ENCODE measurements at places on chromosomes 12 and 14.

DNA sequence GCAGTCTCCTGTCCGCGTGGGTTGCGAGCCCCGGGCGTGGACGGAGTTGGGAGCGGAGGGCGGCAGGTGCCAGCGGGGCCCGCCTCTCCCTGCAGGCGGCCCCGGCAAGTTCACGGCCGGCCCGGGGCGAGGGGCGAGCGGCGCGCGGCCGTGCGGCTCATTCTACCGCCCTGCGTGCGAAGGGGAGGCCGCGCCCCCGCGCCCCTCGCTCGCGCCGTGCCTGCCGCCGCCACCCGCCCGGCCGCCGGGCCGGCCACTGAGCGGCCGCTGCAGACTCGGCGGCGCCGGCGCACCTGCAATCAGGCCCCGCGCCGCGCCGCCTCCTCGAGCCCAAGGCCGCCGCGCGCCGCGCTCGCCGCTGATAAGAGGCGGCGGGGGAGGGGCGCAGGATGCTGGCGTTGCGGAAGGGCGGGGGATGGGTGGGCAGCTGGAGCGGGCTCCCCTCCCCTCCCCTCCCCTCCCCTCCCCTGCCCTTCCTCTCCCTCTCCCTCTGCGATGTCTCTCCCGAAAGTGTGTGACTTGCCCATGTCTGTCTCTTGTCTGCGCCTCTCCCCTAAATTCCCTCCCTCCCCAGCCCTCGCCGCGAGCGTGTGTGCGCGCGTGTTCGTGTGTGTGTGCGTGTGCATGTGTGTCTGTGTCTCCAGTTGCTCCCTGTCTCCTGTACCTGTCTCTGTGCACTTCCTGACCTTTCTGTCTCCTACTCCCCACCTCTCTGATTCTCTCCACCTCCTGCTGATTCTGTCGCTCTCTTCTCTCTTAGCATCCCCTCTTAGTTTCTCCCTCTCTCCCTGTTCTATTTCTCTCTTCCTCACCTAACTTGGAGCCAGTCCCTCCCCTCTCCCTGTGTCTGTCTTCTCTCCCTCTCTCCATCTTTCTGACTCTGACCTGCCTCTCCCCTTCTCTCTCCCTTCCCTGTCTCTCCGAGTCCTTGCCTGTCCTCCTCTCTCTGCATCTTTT is 768.1 kb upstream of the TBX3 start:
- no peak for DNase-seq

GRCh38 chr12:6345319-6346091 is 3.6 kb upstream of the TNFRSF1A start:
- DNase-seq, result no peak

DNA sequence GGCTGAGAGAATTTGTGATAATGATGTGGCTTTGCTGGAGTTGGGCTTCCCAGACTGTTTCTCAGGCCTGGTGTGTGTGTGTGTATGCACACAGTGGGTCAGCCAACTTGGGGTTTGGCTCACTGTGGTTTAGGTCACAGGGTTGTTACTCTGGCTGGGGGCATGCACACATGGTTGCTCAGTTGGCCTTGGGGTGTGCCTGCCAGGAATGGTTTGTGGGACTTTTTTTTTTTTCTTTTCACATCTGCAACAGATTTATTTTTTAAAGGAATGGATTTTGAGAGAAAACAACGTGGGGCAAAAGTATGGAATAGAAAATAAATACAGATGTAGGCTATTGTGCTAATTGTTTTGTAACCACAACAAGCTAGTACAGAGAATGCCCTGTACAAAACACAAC is 25.0 kb upstream of the GTF2A1 start:
- DNase-seq, result no peak

GRCh38 chr12:101414533-101415119 is 7.1 kb upstream of the ARL1 start:
- DNase-seq, result peak; percentile 11

DNA sequence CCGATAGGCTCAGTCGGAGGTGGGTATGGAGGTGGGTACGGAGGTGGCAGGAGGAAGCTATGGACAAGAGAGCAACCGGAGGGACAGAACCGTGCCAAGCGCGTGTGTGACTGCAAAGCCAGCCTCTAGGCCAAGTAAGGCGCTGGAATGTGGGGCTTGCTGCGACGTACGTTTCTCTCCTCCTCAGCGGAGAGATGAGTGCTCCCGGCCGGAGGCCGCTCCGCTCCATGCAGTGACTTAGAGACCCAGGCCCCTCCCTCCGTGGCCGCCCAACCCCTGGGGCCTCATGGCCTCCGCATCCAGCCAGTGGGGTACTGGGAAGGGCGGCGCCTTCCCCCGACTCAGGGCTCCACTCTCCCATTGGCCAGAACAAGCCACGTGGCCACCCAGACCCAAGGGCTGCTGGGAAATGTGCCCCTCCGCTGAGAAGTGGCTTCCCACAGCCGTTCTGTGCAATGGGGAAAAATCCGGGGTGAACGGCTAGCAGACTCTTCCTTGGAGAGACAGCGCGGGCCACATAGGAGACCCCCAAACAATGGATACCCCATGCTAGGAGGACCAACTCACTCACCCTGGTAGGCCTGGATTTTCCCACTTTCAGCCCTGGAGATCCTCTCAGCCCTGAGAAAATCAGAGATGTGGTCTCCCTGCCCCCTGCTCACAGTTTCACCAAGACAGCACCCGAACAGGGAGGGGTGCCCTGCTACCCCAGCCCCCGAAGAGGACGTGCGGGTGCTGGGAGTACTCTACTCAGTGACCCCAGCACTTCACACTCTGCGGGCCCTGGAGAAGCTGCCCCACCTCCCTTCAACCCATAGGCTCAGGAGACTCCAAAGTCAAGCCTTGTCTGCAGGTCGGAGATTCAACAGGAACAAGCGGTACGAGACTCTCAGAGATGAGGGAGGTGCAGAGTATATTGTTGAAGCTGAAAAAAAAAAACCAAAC is 66.7 kb downstream of the RIMBP2 start:
- DNase-seq, result no peak

DNA sequence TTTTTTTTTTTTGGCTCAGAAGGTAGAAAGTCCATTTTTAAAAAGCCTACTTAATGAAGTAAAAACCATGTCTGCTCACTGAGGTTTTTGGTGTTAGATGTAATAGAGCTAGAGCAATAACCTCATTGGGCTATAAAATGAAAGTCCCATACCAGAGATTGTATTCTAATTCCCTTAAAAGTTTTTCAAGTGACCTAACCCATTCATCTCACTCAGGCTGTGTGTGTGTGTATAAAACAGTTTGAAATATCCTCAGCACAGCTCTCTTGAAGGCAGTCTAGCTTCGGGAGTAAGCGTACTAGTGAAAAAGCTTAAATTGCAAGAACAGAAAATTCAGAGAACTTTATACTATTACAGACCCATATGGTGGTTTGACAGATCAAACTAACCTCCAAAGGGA is 313.8 kb downstream of the CEP128 start:
- DNase-seq, result no peak

GRCh38 chr12:704516-705242 is 41.4 kb upstream of the NINJ2 start:
- DNase-seq, result peak; percentile 55

DNA sequence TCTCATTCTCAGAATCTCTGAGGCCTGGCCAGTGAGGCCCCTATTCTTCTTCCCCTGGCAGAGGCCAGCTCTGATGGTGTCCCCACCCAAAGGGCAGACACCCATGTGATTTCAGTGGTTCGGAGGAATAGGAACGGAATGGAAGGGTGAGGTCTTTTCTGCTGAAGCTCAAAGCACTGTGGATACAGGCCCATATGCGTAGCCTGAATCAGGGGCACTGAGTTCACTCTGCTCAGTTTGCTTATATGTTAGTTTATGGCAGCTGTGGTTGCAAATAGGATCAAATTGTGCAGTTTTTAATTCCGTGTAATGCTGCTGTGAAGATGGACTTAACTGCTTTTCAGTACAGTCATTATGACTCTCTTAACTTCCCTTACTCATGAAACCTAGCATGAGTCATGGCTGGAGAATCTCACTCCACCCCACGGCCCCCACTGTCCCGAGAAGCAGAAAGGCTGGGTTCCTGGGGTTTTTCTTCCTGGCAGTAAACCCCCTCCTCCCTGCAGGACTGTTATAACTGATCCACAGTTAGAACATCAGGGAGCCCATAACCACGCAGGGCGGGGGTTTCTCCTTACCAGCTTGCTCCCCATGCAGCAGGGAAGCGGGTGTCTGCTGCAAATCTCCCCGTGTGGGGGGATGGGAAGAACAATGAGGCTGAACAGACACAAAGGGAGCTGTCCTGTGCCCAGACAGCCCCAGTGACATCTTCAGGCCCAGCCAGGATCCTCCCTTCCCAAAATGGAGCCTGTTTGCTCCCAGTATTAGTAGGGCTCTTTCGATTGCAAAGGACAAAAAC is 122.7 kb downstream of the SLC38A6 start:
- DNase-seq, result peak; percentile 26

DNA sequence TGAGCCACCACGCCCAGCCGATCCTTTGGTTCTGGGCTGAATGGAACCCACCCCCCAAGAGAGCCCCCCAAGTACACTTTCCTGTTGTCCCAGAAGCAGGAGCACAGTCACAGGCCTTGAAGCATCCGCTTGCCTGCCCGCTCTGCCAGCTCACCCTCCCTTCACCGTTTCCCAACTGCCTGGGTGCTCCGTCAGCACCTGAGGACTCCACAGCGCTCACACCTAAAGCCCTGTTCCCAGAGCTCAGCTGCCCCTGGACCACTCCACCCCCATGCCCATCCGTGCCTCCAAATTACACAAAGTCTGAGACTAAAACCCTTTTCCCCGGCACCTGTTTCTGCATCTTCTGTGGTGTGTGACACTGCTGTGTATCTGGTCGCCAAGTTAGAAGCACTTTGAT is 44.3 kb upstream of the TRAF3 start:
- DNase-seq, result no peak

- no peak for DNase-seq
Measured at GRCh38 chr14:65169351-65169750, 67.0 kb upstream of the MAX start.

DNA sequence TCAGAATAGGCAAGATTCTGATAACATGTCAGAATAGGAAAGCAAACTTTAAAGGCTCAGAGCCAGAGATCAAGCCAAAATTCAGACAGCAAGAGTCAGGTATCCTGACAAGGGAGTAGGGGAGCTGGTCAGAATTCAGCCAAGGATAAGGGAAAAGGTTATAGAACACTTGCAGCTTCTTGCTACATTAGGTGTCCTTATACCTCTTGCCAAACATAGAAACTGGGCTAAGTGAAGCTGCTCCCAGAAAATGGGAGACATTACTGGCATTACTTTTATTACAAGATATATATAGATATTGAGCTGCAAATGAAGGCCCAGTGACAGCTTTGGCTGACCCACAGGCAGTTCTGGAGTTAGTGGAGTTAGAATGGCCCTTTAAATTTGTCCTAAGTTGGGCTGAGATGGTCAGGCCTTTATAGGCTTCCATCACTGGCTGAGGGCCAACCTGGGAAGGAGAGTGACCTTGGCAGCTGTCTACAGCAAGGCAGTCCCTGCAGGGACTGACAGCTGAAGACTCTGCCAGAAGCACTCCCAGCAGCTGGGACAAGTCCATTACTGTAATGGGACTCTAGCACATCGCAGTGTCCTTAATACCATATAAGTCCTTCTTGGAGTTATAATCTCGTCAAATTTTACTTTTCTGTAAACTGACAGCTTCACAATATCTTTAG is 83.0 kb downstream of the LRRC9 start:
- DNase-seq, result peak; percentile 92

DNA sequence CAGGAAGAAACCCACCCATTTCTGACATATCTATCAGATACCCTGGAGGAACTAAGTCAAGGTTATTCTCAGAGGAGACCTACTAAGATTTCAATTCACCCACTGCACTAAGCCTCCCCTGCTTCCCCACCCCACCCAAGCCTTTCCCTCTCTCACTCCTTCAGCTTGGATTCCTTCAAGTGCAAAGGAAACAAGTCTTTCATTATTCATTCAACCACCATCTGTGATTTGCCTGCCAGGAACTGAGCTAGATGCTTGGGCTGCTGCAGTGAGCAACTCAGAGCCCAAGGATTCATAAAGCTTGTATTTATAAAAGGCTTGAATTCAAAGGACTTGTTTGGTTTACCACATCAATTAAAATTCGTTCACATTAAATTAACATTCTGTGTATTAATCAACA is 161.3 kb downstream of the GXYLT1 start:
- DNase-seq, result no peak
